ENCODE measurements at places on chromosomes 1 and 21. TPM values are rescaled to one million over a fixed set of nuclear protein-coding genes. Genes with fewer than 3 reads are reported as not detected.

Gene SPRR3
- total RNA-seq: 0.28 TPM

Gene ITSN1
- 7.4 TPM for total RNA-seq

Gene EPHX1
- total RNA-seq: 9.3 TPM

Gene ARHGEF16
- 1.4 TPM for total RNA-seq

Gene RHBG
- 0.05 TPM for total RNA-seq

Gene CR1L
- total RNA-seq: 0.85 TPM

Gene DPT
- 8.9 TPM for total RNA-seq

Gene CCDC185
- total RNA-seq: not detected

Gene PADI3
- 0.09 TPM for total RNA-seq

Gene COL18A1
- total RNA-seq: 18.9 TPM

Gene KIAA1614
- 0.94 TPM for total RNA-seq

Gene ANKRD45
- total RNA-seq: 0.33 TPM

Gene LCE3D
- total RNA-seq: not detected

Gene BEST4
- total RNA-seq: 0.28 TPM

DNA sequence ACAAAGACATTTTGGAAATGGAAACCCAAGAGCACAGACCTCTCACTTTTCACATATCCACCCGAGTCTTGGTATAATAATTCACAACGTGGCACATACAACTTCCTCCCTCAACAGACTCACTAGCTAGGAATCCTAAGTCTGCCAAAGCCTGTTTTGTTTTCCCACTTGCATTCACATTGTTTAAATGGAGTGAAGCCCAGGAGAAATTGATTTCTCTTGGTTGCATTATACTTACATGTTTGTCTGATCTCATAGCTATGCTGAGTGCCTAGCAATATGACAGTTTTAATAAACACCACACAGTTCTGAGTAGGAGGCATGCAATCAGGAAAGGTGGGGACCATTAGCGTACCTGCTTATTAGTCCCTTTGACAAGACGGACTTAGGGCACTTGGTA lies 348.6 kb upstream of the ADGRL4 start:
- no peak for DNase-seq

DNA sequence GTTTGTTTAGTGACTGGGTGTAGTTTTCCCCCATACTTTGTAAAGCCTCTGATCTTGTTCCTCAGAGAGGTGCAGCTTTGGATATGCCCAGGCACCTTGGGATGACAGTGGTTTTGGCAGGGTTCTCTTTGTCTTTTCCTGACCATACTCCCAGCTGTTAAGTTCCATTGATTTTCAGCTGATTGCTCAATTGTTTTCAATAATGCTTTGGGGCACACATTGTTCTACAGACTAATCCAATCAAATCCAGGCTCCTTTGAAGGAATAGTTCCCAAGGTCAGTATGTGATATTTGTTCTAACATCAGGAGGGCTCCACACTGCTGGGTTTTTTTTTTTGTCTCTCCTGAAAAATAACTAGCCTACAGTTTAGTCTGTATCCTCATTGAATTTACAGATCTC lies 24.8 kb downstream of the PPP2R5A start:
- DNase-seq: no peak

DNA sequence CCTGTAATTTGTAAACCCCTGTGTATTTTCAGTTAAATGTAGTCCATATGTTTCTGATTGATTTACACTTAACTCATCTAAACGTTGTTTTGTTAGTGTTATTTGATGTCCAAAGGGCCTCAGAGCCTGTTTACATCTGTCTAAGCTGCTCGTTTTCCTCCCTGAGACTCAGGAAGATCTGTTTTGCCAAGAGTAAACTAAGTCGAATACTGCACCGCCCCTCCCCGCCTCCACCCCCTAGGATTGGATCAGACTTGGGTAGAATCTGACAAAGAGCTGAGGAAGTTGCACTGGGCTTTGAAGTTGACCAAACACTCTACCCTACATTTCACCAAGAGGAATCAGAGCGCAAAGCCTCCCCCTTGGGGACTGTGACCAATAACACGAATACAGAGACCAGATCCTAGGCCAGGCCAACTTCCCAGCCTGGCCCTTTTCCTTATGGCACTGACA lies 206.9 kb upstream of the LMO4 start:
- DNase-seq: no peak

- DNase-seq: no peak
Observed at GRCh38 chr1:112762541-112763500, 47.7 kb upstream of the PPM1J start.

GRCh38 chr1:221350091-221350490 lies 391.8 kb downstream of the DUSP10 start:
- DNase-seq: no peak

GRCh38 chr1:43883321-43883720 lies 50.3 kb upstream of the ARTN start:
- no peak for DNase-seq

- peak; percentile 53 for DNase-seq
Observed at GRCh38 chr1:84781946-84782771, 91.9 kb upstream of the SSX2IP start.

- DNase-seq: no peak
Observed at GRCh38 chr1:197692965-197693364, 82.3 kb downstream of the DENND1B start.

- DNase-seq: no peak
Observed at GRCh38 chr1:237684236-237684635, 206.5 kb downstream of the ZP4 start.

DNA sequence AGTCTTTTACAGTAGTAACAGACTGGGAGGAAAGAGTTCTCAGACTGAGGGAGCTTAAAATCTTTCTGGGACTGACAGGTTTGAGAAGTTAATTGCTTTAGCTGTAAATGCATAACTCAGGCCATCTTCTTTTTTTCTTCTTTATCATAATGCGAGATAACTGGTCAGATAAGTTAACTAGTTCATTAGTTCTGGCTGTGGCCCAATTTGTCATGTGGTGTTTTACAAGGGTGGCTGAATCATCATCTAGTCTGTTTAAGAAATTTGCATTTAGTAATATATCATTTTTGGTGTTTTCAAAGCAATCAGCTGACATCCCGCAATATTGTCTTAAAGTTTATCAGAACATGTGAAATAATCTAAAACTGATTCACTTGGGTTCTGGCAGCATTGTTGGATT lies 14.0 kb downstream of the HSD3B2 start:
- DNase-seq: no peak

GRCh38 chr21:34690793-34691175 lies 22.0 kb downstream of the CLIC6 start:
- no peak for DNase-seq

DNA sequence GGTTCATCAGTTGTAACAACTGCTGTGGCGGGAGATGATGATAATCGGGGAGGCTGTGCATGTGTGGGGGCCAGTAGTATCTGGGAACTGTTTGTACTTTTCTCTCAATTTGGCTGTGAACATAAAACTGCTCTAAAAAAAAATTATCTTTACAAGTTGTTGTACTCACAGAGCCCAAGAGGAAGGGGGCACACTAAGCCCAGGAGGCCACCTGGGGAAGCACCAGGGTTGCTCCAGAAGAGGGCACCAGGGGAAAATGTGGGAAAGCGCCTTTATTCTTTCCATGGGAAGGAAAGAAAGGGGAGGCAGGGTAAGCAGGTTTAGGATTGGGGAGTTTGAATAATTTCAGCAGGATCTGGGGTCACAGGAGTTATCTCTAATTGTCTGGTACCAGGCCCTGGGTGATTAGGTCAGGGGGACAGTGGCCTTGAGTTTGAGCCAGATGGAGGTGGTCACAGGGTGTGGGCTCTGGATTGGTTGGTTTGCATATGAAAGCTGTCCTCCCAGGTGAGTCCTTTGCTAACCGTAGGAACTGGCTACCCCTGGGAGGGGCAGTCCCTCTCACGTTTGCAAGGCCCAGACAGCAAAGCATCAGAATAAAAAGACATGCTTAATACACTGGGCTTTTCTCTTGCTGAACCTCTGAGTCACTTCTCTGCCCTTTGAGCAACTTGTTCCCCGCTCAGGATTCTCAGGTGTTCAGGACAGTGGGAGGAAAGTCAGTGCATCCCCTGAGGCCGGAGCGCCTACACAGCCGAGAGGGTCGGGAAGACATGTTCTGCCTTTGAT lies 11.2 kb downstream of the MYOC start:
- no peak for DNase-seq

- no peak for DNase-seq
Observed at GRCh38 chr1:58030456-58030855, 516.1 kb downstream of the OMA1 start.

DNA sequence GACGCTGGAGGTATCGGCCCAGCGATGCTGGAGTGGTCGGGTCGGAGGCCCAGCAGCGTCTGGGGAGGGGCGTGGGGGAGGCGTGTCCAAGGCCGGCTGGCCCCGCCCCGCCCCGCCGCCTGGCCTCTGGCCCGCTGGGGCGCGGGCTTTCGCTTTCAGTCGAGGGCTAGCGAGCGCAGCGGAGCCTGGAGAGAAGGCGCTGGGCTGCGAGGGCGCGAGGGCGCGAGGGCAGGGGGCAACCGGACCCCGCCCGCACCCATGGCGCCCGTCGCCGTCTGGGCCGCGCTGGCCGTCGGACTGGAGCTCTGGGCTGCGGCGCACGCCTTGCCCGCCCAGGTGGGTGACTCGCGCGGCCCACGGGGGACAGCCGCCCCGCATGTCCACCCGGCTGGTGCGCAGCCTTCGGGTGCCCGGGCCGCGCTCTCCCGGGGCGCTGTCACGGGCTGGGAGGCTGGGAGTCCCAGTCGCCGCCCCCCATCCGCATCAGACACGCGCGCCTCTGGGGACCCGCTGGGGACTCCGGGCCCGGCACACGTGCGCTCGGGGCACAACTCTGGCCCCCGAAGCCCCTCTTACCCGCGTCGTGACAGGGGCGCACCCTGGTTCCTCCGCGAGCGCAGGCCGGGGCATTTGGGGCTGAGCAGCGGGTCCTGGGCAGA lies at the start of gene TNFRSF1B:
Gene TNFRSF1B (plus strand): TSS at position 158 of the 659 bp plus-strand sequence. CDS start 101 bp downstream, at position 259.
- no peak for DNase-seq

GRCh38 chr1:23960291-23961020 lies 828 bp downstream of the PNRC2 start:
- no peak for DNase-seq

- no peak for DNase-seq
Observed at GRCh38 chr1:156337888-156338179, 258 bp downstream of the CCT3 start.

DNA sequence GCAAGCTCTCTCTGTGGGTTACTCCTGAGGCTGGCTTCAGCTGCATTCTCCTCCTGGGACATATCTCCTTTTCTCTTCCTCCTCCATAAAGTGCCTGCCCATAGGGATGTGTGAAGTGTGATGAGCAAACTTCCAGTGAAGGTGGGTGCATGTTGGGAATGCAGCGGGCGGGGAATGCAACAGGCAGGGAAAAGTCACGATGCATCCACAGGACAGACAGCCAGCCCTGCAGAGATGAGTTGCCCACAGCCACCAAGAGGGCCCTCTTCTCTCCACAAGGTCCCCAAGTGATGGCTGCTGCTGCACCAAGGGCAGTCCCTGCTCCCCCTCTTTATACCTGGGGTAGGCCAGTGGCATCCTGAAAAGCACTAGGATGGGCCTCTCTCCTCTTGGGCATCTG lies 33.6 kb upstream of the RNF187 start:
- DNase-seq: no peak

DNA sequence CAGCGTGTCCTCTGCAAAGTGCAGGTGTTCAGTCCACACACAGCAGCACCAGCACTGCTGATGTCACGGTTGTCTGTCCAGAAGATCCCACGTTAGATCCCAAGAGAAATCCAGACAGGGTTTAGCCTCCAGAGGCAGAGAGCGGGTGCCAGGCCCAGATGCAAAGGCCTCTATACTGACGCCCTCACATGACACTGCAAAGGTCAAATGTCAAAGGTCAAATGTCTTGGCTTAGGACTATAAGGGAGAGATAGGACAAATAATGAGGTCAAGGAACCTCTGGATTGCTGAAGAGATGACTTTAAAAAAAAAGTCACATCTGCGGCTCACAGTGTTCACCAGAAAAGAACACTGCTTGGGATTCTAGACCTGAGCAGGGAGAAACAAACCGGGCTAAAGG lies 101.5 kb downstream of the COLGALT2 start:
- DNase-seq: no peak

- peak; percentile 59 for DNase-seq
Observed at GRCh38 chr1:101388904-101389546, 152.2 kb downstream of the S1PR1 start.

- DNase-seq: no peak
Observed at GRCh38 chr1:113244112-113244820, 146.0 kb upstream of the MAGI3 start.

DNA sequence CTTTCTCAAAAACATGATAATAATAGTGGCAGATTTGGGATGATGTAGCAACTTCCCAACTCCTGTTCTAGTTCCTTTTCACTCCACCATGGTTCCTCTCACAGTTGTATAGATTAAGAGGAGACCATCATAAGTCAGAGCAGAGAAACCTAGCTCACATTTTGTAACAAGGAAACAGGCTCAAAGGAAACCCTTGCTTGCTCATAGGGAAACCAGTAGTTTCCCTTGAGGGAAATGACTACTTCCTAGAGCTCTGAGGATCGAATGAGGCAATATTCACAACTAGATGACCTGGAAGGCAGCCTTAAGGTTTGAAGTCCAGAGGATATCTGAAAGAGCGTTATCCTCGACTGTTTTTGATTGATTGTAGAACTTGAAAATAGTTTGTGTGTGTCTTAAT lies 76.1 kb upstream of the C8B start:
- no peak for DNase-seq

- DNase-seq: peak; percentile 42
Observed at GRCh38 chr1:161763522-161764098, 2.5 kb upstream of the ATF6 start.

DNA sequence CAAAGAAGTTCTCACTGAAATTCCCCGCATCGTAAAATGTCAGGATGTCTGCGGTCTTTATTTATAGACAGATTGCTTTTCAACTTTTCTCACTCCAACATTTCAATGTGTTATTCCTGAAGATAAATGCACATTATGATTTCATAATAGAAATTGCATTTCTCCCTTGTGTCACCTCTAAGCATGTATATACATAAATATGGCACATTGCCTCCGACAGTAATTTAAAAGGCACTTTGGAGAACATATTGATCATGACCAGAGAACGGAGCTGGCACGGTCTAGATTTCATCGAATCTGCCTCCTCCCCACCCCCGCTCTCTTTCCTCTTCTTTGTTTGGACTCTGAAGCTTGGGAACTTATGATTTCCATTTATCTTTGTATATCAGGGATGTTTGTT lies 54.9 kb upstream of the IGSF21 start:
- DNase-seq: no peak

DNA sequence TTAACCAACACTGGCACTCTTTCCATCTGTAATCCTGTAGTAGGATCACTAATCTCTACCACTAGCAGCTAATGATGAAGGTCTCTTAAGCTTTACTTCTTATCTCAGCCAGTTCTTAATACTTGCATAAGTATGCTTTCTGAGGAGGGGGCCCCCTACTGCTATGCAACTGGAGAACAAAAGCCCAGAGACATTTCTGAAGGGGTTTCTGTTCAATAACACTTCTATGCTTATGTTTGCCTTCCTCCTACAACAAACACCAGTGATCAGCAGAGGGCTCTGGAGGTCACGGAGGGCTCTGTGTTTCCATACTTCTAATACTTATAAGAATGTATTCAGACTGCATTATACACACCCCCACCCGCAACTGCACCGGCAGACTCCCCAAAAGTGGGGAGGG lies 215.8 kb downstream of the BARHL2 start:
- no peak for DNase-seq

- no peak for DNase-seq
Observed at GRCh38 chr1:198015309-198015708, 98.1 kb downstream of the LHX9 start.

Data from thymus (tissue), 14 donors.